Stimulated activated CD8-positive, alpha-beta memory T cell treated with anti-CD3 and anti-CD28 coated beads, Interleukin-7, amount 100 ng/mL, for 4 hours (primary cell): ENCODE measurements at places on chromosomes 13 and 19.

GRCh38 chr19:57818378-57818777 lies 3.7 kb upstream of the ZNF552 start:
- DNase-seq = no peak

DNA sequence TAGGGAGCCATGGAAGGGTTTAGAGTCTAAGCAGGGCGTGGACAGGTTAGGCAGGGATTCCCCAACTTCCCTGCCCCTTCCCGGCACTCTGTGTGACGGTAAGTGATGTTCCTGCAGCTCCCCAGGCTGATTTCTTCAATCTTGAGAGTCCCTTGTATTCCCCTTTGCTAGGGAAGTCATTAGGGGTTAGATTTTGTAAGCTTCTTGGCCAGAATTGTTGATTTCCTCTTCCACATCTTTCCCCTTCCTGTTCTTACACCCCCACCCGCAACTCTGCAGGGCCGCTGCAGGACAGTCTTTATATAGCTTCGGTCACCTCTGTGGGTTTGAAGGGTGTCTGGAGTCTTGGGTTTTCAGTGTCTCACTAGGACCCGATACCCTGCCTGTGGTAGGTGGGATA lies 10.6 kb upstream of the ADGRE1 start:
- no peak for DNase-seq

GRCh38 chr19:45878043-45878794 lies 7.7 kb downstream of the IRF2BP1 start:
- no peak for DNase-seq

DNA sequence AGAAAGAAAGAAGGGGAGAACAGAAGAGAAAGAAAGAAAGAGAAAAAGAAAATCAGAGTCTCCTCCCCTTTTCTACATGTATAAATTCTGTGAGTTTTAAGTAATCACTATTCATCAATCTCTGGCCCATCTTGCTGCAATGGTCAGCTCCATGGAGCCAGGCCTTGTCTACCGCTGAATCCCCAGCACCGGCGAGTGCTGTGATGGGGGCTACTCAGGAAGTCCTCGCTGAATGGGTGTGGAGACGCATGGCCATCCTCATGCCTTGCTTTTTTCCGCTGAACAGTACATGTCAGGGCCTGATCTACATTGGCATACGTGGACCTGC lies 29.9 kb downstream of the GPR42 start:
- DNase-seq = no peak

- DNase-seq = no peak
These were observed 9.7 kb downstream of the DEDD2 start for GRCh38 chr19:42207767-42208271.

- DNase-seq = no peak
These were observed 22.4 kb downstream of the RFXAP start for GRCh38 chr13:36841391-36841790.

DNA sequence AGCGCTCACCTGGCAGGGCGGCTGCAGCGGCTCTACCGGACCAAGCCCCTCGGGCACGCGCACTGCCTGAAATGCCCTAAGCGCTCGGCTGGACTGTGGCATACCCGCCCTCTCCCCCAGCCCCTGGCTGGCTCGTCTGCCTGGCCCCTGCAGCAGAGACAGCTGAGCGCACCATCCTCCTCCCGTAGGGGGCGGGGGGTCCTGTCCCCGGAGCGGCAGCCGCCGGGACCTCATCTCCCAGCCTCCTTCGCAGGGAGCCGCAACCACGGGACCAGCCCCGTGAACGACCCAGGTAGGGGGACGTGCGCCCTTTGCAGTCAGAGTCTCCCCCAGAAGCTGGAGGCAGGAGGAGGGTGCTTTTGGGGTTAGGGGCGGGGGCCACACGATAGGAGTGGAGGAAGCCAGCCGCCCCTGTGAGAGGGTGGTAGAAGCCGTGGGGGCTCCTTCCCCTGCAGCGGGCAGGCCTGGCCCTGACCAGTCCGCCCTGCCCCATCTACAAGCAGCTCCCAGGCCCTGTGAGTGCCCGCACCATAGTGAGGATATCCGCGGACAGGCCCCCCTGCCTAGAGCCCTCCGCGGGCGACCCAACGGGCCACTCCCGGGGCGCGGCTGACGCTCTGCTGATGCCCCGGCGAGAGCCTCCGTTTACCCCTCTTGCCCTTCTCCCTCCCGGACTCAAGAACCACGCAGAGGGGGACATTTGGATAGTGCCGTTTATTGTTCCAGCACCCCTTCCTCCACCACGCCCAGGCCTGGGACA lies 34.2 kb downstream of the ZNF787 start:
- DNase-seq = no peak

GRCh38 chr13:111330066-111330610 lies 9.7 kb downstream of the TEX29 start:
- no peak for DNase-seq

GRCh38 chr13:50810998-50811397 lies 32.5 kb downstream of the DLEU7 start:
- no peak for DNase-seq

- no peak for DNase-seq
These were observed 6.7 kb downstream of the ZNF317 start for GRCh38 chr19:9146882-9147281.

DNA sequence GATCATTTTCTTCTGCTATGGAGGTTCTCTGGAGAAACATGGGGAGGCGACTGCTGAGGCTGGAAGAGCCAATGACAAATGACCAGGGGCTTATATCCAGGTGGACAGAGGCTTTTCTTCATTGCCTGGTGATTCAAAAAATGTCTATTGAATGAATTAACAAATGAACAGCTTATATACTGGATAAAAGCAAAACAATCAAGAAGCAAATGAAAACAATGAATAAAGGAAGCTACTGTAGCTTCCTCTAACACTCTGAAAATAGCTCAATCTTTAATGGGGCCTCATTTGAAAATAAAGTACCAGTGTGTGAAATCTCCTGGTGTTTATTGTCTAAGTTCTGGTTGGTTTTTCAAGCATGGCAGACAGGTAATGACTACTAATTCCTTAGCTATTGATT lies 167.5 kb upstream of the TMTC4 start:
- DNase-seq = no peak

DNA sequence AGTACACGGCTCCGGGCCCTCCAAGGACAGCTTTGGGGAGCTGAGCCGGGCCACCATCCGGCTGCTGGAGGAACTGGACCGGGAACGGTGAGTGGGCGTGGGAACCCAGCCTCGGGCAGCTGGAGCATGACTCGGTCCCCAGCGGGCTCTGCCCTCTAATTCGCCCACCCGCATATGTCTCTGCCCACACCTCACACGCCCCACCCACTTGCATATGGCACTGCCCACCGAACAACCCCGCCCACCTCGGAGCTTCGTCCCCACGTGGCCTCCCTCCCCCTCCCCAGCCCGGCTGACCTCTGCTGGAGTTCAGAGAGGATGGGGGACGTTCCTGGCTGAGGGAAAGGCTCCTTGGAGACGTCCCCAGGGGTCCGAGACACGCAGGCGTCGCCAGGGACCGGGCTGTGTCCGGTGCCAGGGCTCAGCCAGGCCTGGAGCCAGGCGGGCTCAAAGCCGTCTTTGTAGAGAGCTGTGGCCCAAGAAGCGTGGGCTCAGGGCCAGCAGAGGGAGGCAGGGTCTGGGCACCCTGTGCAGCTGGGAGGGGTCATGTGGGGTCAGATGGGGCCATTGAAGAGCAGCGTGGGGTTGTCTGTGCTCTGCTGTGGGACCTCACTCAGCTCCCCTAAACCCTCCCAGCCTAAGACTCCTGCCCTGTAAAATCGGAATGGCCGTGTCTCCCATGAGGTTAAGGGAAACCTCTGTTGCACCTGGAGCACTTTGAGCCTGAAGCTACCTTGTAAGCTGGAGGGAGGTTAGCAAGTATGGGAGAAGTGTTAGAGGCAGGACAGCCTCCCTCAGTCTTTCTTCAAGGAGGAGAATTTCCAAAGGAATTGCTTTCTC lies 3.8 kb downstream of the APC2 start:
- no peak for DNase-seq

- DNase-seq = no peak
These were observed 97.2 kb downstream of the EPSTI1 start for GRCh38 chr13:42894765-42895243.

- DNase-seq = no peak
These were observed 118.2 kb upstream of the SLC10A2 start for GRCh38 chr13:103184413-103184812.

GRCh38 chr13:113546571-113547237 lies 37.8 kb upstream of the TFDP1 start:
- DNase-seq = no peak

- no peak for DNase-seq
These were observed 8.5 kb upstream of the CEACAM5 start for GRCh38 chr19:41699968-41700323.
